Progenitor cell of endocrine pancreas (in vitro differentiated cells): ENCODE measurements at places on chromosomes 3 and 15. TPM values are rescaled to one million over a fixed set of nuclear protein-coding genes. Genes with fewer than 3 reads are reported as not detected.

DNA sequence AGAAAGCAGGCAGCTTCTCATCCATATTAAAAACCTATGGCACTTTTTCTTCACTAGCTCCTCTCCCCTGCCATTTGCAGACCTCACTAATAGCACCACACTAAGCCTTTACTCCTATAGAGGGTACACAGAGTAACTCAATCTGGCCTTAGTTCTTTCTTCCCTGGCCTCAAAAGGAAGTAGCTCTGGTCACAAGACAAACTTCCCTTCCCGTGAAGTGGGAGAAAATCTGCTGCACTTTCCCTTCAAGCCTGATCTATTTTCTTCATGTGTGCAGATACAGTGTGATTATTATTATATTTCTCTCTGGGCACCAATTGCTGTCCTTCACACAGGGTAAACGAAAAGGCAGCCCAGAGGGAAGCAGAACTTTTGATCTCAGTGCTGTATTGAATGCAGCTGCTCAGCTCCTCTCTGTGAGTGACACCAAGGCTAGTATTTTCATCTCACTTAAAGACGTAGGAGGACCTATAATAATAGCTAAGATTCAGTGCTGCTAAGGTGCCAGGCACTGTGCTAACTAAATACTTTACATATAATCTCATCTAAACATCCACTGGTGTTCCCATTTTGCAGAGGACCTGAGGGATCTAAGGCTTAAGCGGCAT, 61.9 kb upstream of the RASGRP1 start:
- DNase-seq = no peak

DNA sequence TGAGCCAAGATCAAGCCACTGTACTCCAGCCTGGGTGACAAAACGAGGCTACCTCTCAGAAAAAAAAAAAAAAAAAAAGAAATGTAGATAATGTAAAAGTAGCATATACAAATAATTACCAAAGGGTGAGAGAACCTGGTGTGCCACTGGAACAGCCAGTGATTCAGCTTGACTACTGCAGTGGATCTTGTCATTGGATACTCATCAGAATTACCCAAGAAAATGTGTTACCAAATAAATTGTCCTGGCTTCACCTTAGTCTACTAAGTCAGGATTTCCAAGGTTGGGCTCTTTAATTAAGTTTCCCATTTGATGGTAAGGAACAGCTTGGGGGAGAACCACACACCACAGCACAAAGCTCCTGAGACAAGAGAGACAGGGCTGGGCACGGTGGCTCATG, 1.5 kb downstream of the NICN1 start:
- no peak for DNase-seq

- DNase-seq = no peak
These were observed 62.1 kb downstream of the PRICKLE2 start for GRCh38 chr3:64163019-64163754.

- DNase-seq = no peak
These were observed 32.3 kb downstream of the RPN1 start for GRCh38 chr3:128618398-128618726.

DNA sequence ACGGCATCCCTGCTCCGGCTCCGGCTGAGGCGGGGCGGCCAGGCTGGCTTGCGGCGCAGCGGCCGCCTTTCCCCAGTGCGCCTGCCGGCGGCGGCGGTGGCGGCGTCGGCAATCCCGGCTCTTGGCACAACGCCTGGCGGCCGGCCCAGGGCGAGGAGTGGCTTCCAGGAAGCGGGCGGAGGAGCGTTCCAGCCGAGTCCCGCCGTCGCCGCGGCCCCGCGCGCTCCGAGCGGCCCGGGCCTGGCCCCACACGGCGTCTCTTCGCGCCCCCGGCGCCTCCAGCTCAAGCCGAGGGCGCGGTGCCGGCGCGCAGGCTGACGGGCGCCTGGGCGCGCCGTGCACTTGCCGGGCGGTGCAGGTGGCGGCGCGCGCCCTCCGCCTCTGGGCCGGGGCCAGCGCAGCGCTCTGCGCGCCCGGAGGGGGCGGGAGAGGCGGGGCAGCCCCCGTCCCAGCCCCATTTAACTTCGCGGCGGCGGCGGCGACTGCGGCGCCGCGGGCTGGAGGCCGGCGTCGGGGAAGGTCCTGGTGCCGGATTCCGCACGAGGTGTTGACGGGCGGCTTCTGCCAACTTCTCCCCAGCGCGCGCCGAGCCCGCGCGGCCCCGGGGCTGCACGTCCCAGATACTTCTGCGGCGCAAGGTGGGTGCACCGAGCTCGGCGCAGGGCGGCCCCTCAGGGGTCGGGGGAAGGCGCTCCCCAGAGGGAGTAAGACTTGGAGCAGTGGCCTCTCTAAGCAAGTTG, at the start of gene ADAMTSL3:
Gene ADAMTSL3, plus strand, starts transcription at position 485 of the 740 bp plus-strand sequence. CDS start 1,639 bp downstream, outside the sequence.
- DNase-seq = peak; percentile 23

DNA sequence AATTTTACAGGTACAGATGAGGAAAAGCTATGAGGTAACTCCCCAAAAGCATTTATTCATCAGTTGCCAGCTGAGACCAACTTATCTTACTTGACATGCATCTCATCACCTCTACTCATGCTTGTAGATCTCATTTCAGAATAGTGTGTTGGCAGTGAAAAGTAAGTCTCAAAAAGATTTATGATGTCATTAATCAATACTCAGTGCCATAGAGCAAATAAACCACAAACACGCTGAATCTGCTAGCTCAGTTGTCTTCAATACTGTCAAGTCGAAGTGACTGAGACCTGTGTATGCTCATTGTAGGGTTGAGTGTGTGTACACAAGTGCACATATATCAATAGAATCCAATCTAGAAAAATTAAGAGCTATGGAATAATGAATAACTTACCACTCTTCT, 413.5 kb downstream of the CNTN3 start:
- DNase-seq = no peak

DNA sequence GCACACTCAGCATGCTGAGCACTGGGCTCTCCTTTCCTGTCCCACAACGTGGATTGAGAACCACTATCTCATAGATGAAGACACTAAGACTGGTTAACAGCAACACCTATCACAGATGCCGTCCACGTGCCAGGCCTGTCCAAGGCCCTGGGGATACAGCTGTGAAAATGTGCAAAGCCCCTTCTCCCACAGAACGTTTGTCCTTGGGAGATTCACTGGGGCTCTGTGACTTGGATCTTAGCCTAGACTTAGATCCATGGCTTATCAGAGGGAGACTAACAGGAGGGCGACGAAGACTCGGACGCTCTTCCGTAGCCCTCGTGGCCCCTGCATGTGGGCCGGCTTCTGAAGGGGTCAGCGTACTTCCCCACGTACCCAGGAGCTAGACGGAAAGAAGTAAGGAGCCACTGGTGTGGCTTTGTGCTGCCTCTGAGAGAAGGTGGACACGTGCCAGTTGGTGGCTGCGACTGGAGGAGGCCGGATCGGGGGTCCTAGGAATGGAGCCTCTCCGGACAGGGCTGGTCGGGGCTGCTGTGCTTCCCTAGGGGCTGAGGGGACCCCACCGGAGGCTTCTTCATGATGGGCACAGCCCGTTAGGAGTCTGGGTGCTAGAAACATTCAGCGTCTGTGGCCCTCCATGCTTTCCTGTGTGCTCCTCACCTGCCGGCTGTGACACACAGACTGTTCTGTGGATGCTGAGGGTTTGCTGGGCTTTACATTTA, 964 bp downstream of the NRROS start:
- DNase-seq = no peak

GRCh38 chr15:52798529-52799101, 8.5 kb upstream of the ONECUT1 start:
- DNase-seq = no peak

DNA sequence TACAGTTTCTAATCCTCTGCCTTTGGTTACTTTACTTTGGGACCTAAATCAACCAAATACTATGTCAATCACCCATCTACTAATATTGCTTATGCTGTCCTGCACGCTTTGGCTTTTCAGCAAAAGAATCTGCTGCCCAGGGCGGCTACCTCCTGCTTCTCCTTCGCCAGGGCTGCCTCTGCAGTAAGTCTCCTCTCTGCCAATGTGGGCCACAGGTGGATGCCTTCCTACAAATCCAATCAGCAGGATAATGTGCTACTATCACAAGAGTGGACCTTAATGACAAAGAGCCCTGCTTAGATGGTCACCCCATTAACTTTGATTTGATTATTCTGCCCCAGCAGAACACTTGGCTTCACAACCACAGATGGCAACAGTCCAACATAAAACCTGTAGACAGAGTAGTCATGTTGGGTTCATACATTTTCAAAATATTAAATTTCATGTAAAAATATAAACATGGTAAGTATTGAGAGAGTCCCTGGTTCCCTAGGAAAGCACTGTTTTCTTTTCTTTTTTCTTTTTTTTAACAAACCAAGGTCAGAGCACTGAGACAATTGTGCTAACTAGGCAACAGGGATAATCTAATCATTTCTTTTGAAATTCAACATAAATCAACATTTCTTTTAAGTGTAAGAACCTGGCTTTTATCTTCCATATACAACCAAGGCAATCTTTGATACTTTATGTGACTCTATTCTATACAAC, 298.3 kb downstream of the ZBTB20 start:
- no peak for DNase-seq

GRCh38 chr15:40693904-40694687, 878 bp upstream of the RAD51 start:
- no peak for DNase-seq

DNA sequence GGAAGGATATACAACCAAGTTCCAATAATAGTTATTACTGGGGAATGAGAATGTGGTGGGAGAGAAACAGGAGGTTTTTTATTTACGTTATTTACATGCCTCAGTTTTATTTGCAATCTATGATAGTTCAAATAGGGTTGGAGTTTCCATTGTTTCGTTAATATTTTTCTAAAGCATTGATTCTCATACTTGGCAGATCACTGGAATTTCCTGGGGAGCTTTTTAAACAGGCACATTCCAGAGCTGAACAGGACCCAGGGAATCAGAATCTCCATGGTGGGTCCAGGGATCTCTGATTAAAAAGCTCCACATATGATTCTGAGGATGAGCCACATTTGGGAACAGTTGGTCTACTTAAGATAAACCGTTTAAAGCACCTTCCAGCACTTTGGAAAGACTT, 123.9 kb downstream of the IL20RB start:
- no peak for DNase-seq

DNA sequence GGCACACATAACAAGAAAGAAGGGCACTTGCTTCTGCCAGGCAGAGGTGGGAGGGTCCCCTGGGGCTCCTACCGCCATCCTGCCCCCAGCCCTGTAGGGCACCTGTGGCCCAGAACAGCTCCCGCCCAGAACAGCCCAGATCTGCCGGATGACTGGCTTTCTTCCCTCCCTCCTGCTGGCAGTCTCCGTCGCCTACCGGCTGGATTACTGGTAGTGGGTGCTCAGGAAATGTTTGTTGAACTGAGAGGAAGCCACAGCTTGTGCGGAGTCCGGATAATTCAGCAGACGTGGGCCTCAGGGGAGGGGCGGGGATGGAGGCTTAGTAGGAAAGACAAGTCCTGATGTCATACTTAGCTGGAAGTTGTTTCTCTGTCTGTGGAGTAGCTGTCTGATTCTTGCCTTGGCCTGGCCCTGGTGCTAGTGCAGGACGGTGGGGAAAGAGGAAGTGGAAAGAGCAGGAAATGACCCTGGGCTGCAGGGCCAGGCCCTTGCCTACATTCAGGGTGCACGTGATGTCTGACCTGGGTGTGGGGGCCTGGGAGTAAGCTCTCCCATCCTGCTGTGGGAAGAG, 6.7 kb downstream of the CCDC9B start:
- DNase-seq = no peak

DNA sequence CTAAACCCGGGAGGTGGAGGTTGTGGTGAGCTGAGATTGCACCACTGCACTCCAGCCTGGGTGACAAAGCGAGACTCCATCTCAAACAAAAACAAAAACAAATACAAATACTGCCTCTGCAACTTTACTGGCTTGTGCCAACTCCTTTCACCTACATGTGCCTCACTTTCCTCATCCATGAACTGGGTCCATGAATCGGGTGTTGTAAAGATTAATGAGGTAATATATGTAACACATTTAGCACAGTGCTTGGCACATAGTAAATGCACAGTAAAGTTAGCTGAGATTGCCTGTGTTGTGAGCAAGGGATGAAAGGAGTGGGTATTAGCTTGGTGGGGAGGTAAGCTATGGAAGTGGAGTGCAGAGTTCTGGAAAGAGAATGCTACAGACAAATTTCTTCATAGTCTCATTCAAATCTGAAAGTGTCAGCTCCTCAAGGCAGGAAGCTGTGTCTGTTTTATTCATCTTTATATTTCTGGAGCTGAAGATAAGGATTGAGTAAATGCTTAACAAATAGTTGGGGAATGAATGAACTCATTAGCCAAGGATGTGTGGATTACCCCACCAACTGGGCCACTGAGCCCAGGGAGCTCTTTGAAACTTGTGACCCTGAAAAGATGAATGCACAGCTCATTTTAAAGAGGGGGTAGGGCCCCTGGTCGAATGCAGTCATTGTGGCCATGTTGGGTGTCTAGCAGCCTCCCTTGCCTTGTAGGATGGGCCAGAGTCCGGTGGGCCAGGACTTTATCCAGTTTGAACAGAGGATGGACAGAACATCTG, 7.7 kb upstream of the CDCP1 start:
- DNase-seq = no peak

- no peak for DNase-seq
These were observed 94.0 kb downstream of the CORO2B start for GRCh38 chr15:68672781-68673205.

GRCh38 chr15:98927022-98927421, 80.6 kb downstream of the PGPEP1L start:
- DNase-seq = no peak

GRCh38 chr3:162729686-162730085, 1233.1 kb downstream of the OTOL1 start:
- DNase-seq = no peak

GRCh38 chr3:50278880-50279224, at the start of gene LSMEM2:
LSMEM2 (plus strand) TSS chr3:50279087; CDS start chr3:50279114, 27 bp downstream.
- DNase-seq = no peak

DNA sequence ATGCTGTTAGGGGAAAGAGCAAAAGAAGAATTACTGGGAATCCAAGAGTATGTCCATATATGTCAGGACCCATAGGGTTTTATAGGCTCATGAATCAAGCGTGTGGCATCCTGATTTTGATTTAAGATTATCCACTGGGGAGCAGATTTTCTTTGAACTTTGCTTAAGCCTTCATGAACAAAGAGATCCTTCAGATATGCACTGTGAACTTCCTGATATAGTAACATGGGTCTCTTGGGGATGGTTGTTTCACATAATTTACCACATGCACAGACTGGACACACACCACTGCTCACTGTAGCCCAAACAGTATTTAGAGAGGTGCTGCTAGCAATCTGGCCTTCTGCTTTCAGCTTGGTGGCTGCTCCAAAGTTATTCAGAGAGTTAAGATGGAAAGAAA, 200.9 kb upstream of the ZPLD1 start:
- no peak for DNase-seq

DNA sequence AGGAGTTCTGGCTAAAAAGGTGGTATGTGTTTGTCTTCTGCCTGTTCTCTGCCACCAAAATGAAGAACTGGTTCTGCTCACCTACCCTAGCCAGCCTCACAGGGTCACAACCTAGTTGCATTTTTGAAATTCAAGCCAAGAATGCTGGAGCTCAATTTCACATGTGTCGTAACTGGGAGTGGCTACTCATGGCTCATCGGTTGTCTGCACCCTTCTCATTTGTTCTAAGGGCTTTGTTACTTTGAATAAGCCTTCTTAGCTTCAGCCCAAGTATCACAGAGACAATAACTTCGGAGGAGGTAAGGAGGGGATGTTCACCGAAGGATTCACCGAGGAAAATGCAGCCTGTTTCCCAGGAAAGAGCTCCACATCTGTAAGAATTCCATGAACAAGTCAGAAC, 134.3 kb upstream of the RARB start:
- DNase-seq = no peak

IQCF5 gene
- total RNA-seq = not detected in 2 replicates

GOLGA8G gene
- not detected in 2 replicates for total RNA-seq

BTD gene
- total RNA-seq = 26.9 and 28.9 TPM in 2 replicates

SNX22 gene
- 7.3 and 8.1 TPM in 2 replicates for total RNA-seq

PPIP5K1 gene
- 52.1 and 53.7 TPM in 2 replicates for total RNA-seq
